Fibroblast of skin of back (primary cell): ENCODE measurements at places on chromosomes 11 and 22.

DNA sequence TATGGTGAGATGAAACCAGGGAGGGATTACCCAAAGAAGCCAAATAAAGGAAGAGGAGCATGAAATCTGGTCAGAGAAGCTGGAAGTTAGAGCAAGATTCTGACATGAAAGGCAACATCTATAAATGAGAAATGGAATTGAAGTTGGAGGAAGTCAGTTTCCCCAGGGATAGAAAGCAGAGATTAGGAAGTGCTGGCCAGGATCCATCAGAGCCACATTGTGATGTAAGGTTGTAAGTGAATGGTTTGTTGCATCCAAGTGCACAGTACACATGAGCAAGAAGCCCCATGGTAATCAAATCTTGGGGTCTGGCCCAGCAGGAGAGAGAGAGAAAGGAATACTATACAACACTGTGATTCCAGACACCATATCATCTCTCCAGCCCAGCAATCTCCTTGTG is 6.6 kb upstream of the NLRP10 start:
- DNase-seq = no peak

GRCh38 chr22:36565159-36565507 is 36.2 kb upstream of the EIF3D start:
- DNase-seq = no peak

- peak; percentile 20 for DNase-seq
These were observed 100.3 kb downstream of the GUCY1A2 start for GRCh38 chr11:106917973-106918372.

- no peak for DNase-seq
These were observed 12.1 kb downstream of the MAPK8IP2 start for GRCh38 chr22:50612528-50613221.

DNA sequence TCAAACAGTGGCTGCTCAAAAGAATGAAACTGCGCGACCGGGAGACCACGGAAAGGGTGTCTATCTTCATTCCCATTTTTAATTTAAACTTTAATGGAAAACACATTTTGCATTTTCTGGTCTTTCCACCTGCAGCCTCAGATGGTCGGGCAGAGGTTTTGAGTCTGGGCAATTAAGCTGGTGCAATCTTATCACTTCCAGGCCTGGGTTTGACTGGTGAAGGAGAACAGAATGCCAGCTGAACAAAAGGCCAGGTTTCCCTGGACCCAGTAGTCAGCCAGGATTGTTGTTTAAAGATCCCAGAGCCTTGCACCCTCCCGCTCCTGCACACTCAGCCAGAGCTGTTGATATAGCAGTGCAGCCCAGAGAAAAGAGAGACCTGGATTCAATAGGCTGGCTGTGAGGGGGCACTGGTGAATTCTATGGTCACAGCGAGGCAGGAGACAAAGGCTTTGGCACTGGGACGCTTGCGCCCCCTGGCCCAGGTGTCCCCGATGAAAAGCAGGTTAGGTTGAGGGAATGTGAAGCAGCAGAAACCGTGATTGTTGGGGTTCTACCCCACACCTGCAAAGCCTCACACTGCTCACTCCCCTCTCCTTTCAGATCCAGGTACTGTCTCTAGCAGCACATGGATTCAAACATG is 83.6 kb downstream of the FLI1 start:
- no peak for DNase-seq

DNA sequence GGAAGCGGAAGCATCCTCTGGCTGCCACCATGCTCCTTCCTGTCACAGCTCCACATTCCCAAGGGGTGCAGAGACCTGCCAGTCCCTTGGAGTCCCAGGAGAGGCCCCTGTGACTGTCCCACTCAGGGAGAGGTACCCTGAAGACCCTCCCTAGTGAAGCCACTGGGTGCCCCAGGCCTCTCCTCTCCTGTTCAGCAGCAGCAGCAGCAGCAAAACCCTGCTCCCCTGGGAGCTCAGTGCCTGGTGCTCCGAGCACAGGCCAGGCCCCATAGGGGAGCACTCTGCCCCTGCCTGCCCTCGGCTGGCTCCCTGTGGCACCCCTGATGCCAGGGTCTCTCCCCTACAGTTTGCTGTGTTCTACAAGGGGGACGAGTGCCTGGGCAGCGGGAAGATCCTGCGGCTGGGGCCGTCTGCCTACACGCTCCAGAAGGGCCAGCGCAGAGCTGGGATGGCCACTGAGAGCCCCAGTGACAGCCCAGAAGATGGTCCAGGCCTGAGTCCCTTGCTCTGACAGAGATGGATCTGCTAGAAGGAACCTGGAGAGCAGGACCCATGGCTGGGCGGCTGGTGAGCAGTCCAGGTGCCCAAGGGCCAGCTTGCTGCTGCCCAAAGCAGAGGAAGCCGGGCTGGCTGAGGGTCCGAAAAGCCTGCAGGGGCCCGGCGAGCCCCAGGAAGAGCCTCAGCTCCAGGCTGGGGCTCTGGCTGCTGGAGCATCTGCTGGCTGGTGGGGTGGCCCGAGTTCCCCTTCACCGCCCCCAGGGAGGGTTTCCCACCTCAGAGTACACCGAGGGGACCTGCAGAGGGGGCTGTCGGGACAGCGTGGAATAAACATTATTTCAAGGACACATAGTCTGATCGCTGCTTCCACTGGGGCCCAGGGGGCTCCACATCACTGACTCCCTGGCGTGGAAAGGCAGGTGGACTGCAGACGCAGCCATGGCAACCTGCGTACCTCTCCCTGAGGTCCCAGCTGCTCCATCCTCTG is 21.3 kb downstream of the TRMU start:
- no peak for DNase-seq

- DNase-seq = peak; percentile 54
These were observed 605 bp upstream of the COPB1 start for GRCh38 chr11:14500181-14500651.

- peak; percentile 26 for DNase-seq
These were observed 8.0 kb downstream of the VSTM5 start for GRCh38 chr11:93842461-93842860.

DNA sequence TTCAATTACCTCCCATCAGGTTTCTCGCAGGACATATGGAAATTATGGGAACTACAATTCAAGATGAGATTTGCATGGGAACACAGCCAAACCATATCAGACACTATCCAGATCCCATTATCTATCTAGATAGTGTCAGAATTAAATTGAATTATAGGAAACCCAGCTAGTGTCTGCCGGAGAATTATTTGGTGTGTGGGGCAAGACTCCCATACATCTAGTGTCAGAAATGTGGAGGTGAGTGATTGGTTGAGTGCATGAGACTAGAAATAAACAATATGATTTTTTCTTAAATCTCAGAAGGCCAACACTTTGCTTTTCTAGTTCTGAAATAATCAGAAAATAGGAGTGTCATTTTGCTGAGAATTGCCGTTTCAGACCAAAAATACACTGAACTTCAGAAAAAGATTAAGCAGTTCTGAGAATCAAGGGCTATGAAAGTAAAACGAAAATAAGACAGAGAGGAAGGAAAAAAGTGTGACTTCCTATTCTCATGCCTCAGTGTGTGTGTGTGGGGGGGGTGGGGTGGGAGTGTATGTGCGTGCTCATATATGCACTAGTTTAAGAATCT is 21.3 kb downstream of the CASP12 start:
- DNase-seq = no peak

DNA sequence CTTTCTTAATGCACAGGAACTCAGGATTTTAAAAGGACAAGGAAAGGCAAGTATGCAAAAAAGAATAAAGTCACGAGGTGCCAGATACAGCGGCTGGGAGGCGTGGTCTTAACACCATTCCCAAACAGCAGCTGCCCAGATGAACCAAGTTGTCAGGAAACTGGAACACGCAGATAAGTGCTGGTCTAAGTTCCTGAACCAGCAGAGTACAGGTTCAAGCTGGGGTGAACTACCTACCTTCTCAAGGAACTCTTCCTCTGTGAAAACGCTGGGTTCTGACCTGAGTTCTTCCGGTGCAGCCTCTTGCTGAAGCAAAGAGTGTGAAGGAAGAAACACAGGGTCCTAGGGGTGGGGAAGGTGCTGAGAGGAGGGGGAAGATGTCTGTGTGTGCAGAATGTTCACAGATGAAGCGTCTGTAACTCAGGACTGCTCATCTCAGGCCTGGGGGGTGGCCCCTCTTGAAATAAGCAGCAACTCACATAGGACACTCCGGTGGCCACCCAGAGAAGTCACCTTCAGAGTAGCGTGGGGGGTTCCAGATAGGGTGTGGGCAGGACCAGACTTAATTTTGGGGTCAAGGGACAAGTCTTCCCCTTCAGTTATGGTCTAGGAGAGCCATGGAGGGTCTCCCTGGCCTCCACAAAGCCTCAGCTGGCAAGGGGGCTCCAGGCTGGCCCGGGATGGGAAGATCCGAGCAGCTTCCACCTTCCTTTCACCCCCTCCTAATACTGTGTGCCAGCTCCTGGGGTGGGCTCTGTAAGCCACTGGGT is 3.2 kb downstream of the TPST2 start:
- no peak for DNase-seq

- DNase-seq = peak; percentile 54
These were observed 317.8 kb downstream of the MIAT start for GRCh38 chr22:26974914-26975803.

DNA sequence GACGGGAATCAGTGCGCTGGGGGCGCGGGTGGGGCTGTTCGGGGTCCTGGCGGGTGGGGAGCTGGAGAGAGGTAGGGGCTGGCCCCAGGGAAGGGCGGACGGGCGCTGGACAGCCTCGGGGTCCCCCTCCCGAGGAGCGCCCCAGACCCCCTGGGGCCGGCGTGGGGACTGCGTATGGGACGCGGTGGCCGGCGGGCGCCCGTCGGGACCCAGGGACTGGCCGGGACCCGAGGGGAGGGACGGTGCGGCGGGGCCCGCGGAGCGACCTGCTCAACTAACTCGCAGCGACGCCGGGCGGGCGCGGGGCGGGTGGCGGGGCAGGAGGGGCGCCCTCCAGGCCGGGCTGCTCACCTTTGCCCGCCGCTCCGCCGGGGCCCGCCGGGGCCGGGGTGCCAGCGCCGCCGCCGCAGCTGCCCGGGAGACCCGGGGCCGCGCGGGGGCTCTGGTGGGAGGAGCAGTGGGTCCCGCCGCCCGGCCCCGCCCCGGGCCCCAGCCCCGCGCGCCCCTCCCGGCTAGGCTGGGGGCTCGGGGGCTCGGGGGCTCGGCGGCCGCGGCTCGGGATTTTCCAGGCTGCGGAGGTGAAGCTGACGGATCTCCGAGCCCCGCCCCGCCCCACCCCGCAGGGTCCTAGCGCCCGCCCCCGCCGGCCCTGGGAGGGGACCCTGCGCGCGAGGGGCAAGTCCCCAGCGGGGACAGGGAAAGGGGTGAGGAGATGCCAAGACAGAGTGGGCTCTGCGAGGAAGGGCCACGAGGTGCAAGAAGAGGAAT is 12.3 kb downstream of the STARD10 start:
- DNase-seq = peak; percentile 29

DNA sequence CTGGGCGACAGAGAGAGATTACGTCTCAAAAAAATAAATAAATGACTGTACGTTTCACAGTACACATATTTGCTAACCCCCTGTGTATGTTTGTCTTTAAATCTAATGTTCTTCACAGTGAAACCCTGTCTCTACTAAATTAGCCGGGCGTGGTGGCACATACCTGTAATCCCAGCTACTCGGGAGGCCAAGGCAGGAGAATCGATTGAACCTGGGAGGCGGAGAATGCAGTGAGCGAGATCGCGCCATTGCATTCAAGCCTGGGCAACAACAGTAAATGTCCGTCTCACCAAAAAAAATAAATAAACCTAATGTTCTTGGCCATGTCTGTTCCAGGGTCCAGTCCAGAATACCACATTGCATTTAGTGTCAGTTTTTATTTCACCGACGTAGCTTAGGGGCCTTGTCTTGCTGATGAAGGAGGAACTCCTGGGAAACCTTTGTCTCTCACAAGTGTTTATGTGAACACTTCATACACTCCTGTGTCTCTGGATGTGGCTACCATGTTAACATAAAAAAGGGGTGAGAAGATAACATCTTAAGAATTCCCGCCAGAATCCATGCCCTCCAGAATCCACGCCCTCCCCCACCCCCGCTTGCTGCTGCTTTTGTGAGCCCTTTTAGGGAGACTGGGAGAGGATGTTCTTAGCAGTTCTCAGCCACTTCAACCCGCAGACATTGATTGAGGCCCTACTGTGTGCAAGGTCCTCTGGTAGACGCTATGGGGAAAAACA is 5.0 kb upstream of the SERHL2 start:
- DNase-seq = no peak

- peak; percentile 33 for DNase-seq
These were observed 6.1 kb downstream of the WNT7B start for GRCh38 chr22:45970705-45971407.

- peak; percentile 69 for DNase-seq
These were observed 19.5 kb upstream of the SPON1 start for GRCh38 chr11:13942971-13943381.

DNA sequence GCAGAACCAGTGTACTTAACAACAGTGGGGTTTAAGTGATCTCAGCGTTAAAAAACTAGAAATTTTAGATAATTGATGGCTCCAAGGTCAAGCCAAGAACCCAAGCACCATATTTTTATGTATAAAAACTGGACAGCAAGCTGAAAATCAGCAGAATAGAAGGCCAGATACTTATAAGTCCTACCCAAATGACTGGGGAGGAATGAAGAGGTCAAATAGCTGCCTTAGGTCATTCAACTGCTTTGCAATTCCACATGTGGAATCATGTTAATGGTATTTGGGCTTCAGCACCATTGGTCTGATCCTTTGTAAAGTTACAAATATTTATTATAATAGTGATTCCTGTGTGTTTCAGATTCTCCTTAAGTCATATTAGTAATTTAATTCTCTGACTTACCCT is 108.4 kb downstream of the FAT3 start:
- peak; percentile 58 for DNase-seq

DNA sequence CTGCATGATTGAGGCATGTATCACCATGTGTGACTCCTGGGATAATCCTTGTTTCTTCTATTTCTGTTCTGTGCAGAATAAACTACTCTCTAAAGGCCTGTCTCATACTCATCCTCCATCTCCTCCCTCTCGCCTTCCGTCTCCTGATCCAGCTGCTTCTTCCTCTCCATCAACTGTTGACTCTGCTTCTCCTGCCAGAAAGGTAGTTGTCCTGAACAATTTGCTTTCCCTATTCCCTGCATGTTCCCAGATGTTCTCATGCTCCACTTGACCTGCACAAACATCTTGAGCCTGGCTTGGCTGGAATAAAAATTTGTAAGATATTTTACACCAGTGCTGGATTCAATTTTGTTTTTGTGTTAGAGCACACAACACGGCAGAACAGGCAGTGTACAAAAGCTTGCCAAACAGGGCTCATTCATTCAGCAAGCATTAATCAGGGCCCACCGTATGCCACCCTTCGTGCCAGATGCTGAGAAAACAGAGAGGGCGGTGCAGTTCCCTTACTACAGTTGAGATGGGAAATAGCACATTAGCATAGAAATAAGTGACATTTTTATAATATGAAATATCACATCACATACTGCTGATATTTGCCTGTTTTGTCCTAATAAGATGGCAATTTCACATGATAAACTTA is 133.3 kb upstream of the PARVA start:
- no peak for DNase-seq

GRCh38 chr11:61368646-61369045 is 6.5 kb downstream of the TMEM138 start:
- no peak for DNase-seq
